Ecto neural progenitor cell (in vitro differentiated cells): ENCODE measurements at places on chromosomes 2 and 18.

DNA sequence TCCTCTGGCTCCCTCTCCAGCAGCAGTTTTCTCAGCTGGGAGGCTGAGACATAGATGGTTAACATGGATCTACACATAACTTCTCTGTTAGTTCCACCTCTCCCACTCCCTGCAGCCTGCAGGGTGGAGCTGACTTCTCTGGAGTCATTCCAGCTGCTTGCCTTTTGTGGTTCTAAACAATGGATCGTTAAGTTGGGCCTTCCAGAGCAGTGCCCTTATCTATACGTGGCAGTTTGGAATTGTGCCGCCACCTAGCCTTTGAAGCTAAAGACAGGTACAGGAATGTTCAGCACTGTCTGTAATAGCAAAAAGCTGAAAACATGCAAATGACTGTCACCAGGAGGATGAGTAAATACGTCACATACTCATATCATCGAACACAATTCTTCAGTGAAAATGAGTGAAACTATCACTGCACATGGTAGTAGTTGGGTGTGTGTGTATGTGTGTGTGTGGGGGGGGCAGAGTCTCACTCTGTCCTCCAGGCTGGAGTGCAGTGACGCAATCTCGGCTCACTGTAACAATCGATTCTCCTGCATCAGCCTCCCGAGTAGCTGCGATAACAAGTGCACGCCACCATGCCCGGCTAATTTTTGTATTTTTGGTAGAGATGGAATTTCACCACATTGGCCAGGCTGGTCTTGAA lies 50.3 kb downstream of the SH2D6 start:
- peak; percentile 50 for DNase-seq

DNA sequence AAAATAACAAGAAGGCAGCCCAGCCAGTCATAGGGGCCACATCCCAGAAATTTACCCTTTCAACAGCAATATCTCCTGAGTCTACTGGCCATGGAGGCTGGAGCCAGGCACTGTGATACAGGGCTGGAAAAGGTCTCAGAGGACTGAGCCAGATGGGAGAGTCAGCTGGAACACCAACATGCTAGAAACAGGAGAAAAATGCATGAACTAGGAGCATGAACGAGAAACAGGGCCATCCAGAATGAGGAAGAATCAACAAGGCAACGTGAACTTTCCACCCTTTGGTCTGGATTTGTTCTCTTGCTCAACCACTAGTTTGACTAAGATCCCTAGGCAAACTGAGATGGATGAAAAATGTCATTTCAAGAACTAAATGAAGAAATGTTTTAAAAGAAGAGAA lies 13.1 kb downstream of the PID1 start:
- no peak for DNase-seq

DNA sequence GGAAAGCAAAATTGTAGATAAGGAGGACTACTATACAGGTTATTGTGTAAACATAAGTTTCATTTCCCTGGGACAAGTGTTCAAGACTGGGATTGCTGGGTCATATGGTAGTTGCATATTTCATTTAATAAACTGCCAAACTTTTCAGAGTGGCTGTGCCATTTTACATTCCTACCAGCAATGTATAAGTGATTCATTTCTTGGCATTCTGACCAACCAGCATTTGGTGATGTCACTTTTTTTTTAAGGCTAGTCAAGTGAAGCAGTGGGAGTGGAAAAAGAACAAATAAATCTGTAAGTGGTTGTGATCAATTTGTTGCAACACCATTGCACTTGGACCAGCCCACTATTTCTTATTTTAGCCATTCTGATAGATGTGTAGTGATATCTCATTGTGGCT lies 5.2 kb upstream of the CHCHD5 start:
- DNase-seq: no peak

DNA sequence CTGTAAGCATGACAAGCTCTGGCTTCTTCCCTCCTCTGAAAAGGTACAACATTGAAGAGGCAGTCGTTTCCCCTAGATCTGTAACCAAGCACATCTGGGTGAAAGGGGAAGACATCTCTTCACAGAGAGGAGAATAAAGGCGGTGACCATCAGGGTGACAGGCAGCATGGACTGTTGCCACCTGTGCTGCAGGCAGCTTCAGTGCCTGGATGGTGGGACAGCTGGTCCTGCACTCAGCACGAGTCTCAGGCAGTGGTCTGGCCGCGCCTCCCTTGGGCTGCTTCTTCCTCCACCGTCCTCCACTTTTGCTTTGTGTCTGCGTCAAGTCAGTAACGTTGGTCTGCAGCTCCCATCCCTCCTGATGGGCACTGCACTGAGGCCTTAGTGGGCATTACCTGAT lies 264.4 kb downstream of the NEDD4L start:
- DNase-seq: no peak

GRCh38 chr2:121694398-121695170 lies 42.1 kb downstream of the NIFK start:
- no peak for DNase-seq

GRCh38 chr18:22417496-22418188 lies at the start of gene CTAGE1:
Gene CTAGE1 (minus strand): TSS chr18:22417915. CDS start chr18:22417811, 104 bp downstream.
- peak; percentile 64 for DNase-seq

GRCh38 chr2:200338692-200339091 lies 32.2 kb downstream of the SPATS2L start:
- DNase-seq: no peak

GRCh38 chr2:134253804-134254203 lies at the start of gene MGAT5:
Gene MGAT5 (plus strand): TSS chr2:134254072. CDS start chr2:134254404, 332 bp downstream.
- DNase-seq: no peak

DNA sequence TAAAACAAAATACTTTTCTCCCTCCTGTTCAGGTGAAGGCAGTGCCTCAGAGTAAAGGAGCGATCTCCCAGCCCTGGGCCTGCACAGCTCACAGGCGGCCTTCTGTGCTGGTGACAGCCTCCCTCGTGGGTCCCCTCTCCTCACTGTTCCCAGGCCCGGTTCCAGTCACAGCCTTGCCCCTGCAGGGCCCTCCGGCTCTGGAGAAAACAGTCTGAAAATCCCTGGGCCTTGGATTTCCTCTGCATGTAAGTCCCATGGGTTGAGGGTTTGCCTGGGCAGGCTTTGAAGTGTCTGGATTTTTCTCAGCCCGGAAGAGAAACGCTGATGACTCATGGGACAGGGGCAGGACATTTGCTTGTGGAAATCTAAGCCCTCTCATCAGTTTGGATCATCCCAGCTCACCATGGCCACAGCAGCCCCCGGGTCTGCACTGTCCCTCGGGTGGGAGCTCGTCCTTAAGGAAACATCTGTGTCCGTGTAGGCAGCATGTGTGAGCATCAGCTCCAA lies 186.1 kb upstream of the RAB12 start:
- no peak for DNase-seq

- DNase-seq: no peak
Observed at GRCh38 chr2:132974467-132975095, 304.6 kb upstream of the LYPD1 start.

- no peak for DNase-seq
Observed at GRCh38 chr2:27709326-27709725, 45.6 kb downstream of the SLC4A1AP start.

GRCh38 chr2:41698678-41699422 lies 349.0 kb upstream of the PKDCC start:
- DNase-seq: peak; percentile 68

- DNase-seq: no peak
Observed at GRCh38 chr18:60162388-60162787, 210.2 kb downstream of the MC4R start.

DNA sequence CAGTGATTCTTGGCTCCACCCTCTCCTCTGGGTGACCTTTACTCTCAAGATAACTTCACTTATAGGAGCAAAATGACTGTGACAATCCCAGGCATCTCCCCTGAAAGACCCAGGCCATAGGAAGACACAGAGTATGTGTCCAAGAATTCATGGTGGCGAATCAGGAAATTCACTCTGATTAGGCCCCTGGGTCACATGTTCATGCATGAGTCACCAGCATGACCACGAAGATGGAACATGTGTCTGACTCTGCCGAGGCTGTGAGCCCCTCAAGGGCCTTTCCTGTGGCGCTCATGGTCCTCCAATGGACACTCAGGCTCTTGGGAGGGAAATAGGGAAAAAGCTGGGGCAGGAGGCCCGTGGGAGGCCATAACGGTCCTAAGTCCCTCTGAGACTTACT lies 74.0 kb upstream of the TEX51 start:
- no peak for DNase-seq

- DNase-seq: no peak
Observed at GRCh38 chr18:39842366-39842914, 2112.6 kb upstream of the PIK3C3 start.

- no peak for DNase-seq
Observed at GRCh38 chr18:56036741-56037140, 448.7 kb upstream of the TCF4 start.

GRCh38 chr2:12046641-12047040 lies 300.2 kb downstream of the LPIN1 start:
- DNase-seq: no peak

DNA sequence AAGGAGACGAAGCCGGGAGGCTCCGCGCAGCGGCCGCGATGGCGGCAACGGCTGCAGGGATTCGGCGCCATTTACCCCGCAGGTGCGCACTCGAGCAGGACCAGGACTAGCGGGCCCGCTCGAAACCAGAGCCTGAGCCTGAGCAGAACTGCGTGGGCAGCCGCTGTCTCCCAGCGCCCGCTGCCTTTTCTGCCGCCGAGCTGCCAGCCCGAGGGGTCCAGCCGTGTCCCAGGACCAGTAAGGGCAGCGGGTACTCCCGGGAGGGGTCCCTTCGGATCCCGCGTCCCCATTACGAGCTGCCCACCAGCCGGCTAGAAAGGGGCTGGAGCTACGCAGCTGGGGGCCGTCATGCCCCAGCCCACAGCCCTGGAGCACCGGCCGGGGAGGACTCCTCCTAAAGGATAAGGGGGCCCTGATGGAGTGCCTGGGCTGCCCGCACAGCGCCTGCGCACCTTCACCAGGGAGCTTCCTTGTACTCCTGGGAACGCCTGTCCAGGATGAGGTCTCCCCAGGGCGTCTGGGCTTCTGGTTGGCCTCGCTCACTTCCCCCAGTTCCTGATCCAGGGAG lies 9.9 kb downstream of the ALPP start:
- no peak for DNase-seq

- no peak for DNase-seq
Observed at GRCh38 chr2:17969661-17970060, 91.2 kb downstream of the KCNS3 start.

GRCh38 chr2:219335373-219335786 lies 2.8 kb upstream of the RESP18 start:
- DNase-seq: no peak

DNA sequence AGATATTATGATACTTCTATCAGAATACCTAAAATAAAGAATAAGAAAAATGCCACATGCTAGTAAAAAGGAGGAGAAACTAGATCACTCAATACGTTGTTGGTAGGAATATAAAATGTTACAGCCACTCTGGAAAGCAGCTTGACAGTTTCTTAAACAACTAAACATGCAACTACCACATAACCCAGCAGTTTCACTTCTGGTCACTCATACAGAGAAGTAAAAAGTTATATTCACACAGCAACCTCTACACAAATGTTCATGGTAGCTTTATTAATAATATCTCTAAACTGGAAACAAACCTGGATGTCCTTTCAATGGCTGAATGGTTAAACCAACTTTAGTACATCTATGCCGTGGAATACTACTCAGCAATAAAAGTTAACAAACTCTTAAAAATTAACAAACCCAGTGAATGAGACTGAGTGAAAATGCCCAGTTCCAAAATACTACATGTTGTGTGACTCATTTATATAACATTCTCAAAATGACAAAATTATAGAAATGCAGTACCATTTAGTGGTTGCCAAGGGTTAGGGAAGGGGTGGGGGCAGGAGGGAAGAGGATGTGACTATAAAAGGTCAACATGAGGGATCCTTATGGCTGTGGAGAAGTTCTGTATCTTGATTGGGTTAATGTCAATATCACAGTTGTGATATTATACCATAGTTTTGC lies 124.1 kb downstream of the MMADHC start:
- no peak for DNase-seq

GRCh38 chr18:8979258-8979988 lies 123.1 kb upstream of the NDUFV2 start:
- no peak for DNase-seq

GRCh38 chr2:84839851-84840250 lies 41.0 kb downstream of the TRABD2A start:
- no peak for DNase-seq

GRCh38 chr2:3784731-3785130 lies 81.4 kb downstream of the DCDC2C start:
- no peak for DNase-seq

- no peak for DNase-seq
Observed at GRCh38 chr2:197647961-197648690, 27.3 kb downstream of the RFTN2 start.

DNA sequence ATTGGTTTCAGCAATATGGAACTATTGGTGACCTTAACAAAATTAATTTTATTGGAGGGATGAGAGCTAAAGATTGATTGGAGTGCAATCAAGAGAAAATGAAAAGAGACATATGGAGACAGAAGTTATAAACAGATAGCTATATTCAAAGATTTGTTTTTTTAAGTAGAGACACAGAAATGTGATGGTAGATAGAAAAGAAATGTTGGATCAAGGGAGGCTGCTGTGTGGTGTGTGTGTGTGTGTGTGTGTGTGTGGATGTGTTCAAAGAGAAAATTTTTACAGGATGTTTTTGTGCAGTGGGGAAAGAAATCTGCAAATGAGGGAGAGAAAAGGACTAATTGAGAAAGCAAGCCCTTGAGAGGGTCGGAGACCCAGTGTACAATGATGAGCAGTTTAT lies 249.5 kb upstream of the SPHKAP start:
- no peak for DNase-seq

DNA sequence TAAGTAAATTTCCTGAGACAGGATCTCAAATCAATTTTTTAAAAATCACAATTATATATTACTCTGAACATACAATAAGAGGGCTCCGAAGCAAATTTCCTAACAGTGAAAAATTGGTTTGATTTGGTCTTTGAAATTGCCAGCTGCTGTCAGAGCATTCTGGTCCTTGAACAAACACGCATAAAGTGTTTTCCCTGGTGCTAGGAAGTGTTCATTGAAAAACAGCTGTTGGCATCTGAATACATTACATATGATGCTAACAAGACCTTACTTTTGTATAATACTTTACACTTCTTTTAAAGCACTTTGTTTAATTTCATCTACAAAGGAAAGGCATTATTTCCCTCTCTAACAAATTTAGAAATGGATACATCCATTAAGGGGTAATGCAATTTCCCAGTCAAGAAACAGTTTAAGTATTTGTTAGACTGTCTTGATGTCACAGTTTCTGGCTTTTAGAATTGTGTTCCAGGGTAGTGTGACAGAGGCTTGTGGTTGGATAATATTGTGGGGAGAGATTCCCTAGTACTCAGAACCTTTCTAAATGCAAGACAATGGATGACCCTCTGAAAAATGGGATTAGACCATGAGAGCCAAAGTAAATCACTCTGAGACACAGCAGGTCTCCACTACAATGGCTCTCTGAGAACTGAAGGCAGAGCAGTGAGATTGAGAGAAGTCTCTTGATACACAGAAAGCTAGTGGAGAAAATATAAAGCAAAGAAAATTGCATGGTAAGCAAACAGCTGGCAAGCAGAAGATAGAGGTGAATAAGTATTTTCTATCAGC lies 299.0 kb downstream of the TRIB2 start:
- no peak for DNase-seq

DNA sequence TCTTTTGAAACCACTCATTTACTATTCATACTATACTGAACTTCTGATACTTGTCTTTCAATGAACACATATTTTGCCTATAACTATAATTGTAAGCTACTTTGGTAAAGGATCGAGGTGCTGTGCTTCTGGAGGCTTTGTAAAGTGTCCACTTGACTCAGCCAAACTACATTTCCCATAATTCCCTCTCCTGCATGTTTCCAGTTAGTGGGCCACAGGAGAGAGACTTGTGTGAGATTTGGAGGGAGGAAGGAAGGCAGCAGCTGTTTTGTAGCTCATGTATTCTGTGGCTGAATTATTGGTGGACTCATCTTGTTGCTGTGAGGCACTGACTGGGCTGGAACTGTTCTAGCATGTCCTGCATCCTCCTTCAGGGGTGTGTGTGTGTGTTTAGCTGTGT lies 328.8 kb downstream of the ARL6IP6 start:
- DNase-seq: no peak
